Activated CD4-positive, alpha-beta T cell treated with anti-CD3 and anti-CD28 coated beads, Interleukin-2, amount 50 U/mL, for 48 hours (primary cell): ENCODE measurements at places on chromosomes 13 and 19.

DNA sequence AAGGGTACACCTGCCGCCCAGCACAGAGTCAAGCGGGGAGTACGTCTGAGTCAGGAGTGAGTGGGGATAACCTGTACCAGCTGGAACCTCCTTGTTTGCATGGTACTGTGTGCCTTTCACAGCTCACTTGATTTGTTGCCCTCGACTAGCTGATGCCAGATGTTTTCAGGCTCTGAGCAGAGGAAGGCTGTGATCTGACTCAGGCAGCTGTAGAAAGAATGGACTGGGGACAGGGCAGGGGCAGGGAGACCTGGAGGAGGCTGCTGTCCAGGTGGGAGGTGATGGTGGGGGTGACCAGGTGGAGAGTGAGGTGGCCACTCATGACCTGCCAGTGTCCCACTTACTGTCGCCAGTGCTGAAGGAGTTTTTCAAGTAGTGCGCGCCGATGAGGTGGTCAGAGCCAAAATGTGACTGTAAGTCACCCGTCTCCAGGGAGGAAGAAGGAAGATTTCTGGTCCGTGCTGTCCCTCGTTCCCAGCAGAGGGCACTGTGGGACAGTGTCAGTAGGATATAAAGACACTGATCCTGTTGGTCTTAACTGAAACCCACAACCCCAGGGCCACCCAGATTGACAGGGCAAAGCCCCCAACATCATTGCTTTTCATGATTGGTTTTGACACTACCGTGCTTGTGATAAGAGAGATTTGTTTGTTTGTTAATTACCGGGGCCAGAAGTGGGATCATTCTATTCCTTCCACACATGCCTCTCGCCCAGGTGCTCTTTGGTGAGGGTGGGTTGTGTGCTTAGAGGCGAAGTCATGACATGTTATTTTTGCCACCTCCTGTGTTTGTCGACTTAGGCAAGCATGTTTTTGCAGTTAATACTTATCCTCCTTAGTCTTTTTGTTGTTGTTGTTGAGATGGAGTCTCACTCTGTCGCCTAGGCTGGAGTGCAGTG is 128.4 kb downstream of the DPF1 start:
- peak; percentile 66 for DNase-seq

DNA sequence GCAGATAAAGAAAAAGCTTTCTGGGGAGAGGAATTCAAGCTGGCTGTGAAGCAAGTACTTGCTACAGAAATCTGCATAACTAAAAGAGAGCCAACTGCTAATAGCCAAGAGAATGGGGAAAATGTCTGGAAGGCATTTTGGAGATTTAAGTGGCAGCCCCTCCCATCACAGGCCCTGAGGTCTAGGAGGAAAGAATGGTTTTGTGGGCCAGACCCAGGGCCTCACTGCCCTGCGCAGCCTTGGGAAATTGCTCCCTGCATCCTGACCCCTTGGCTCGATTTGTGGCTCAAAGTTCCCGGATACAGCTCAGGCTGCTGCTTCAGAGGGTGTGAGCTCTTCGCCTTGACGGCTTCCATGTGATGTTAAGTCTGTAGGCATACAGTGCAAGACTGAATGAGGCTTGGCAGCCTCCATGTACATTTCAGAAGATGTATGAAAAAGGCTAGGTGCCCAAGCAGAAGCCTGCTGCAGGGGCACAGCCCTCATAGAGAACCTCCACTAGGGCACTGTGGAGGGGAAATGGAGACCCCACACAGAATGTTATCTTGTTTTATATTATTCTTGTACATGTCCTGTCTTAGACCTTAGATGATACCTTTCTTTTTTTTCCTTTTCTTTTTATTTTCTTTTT is 34.4 kb downstream of the MZT1 start:
- DNase-seq = no peak

GRCh38 chr13:23741879-23742510 is 147.2 kb downstream of the MIPEP start:
- DNase-seq = no peak

- no peak for DNase-seq
Measured at GRCh38 chr19:16284505-16284904, 40.1 kb upstream of the KLF2 start.

DNA sequence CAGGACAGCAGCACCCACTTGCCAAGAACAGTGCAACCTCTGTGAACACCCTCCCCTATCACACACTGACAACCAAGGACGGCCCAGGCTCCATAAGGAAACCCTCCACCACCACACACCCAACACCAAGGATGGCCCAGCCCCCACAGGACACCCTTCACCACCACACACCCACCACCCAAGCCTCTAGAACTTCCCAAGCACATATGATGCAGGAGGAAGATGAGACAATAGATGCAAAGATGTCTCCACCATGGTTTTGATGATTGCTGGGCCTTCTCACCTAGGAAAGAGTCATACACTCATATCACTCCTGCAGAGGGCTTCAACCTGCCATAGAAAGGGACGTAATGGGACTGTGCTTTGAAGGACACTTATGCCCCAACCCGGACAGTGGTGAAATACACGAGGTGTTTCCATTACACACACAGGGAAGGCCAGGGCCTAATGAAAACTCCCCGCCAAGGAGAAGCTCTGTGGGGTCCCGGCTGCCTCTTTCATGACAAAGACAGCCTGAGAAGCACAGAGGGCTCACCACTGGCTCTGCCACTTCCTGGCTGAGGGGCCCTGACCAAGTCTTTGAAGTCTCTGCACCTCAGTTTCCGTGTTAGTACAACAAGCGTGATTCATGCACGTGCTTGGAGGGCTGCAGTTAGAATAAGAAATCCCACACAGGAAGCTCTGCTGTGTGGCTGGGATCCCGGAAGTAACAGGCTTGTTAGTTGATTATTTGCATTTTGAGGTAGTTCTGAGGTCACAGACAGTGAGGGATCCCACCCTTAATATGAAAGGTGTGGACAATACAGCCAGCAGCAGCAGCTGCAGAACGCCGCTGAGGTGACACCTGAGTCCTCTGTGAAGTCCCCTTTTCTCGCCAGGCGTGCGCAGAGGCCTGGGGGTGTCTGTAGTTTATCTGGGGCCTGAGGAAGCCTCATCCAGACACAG is 61.9 kb upstream of the ATP12A start:
- peak; percentile 71 for DNase-seq

DNA sequence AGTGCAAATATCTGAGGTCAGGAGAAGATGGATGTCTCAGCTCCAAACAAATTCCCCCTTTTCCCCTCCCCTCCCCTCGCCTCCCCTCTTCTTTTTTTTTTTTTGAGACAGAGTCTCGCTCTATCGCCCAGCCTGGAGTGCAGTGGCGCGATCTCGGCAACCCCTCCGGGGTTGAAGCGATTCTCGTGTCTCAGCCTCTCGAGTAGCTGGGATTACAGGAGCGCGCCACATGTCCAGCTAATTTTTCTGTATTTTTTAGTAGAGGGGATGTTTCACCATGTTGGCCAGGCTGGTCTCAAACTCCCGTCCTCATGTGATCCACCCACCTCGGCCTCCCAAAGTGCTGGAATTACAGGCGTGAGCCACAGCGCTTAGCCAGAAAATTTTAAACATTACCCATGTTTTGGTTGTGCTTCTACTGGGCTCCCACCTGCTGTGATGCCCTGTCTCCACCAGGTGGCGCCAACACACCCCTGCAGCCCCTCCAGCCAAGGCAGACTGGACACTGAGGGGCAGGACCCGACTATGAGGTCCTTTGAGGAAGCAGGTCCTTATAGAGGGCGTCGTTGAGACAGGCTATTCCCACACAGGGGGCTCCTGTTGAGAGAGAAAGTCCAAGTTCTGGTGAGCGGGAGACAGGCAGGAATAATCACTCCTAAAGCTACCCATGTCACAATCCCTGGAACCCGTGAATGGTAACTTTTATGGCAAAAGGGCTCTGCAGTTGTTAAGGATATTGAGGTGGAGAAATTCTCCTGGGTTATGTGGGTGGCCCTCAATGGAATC is 6.3 kb downstream of the ERICH4 start:
- peak; percentile 80 for DNase-seq

GRCh38 chr19:24081056-24081455 is 5.9 kb upstream of the ZNF254 start:
- DNase-seq = no peak

- DNase-seq = no peak
Measured at GRCh38 chr13:68708336-68708908, 1399.2 kb upstream of the ATXN8OS start.

GRCh38 chr19:13135068-13136062 is 14.8 kb downstream of the STX10 start:
- no peak for DNase-seq

- no peak for DNase-seq
Measured at GRCh38 chr19:17549085-17549740, 6.2 kb upstream of the COLGALT1 start.

DNA sequence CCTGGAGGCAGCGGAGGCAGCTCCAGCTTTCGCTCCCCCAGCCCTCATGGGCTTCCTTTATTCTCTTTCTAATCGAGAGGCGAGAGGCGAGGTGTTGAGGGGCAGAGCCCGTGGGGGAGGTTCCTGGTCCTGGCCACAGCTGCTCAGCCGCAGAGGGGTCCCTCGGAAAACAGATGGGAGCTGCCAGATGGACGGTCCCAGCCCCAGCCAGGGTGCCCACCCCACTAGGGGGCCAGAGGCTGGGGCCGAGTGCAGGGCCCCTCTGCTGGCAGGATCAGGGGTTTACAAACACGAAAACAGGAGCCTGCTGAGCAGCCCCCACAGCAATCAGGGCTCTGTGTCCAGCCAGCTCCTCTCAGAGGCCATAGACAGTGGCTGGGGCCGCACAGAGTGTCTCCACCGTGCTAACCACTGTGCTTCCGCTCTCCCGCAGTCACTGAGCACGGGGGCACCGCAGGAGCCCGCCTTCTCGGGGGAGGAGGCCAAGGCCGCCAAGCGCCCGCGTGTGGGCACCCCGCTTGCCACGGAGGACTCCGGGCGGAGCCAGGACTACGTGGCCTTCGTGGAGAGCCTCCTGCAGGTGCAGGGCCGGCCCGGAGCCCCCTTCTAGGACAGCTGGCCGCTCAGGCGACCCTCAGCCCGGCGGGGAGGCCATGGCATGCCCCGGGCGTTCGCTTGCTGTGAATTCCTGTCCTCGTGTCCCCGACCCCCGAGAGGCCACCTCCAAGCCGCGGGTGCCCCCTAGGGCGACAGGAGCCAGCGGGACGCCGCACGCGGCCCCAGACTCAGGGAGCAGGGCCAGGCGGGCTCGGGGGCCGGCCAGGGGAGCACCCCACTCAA is 182.2 kb downstream of the KDM4B start:
- no peak for DNase-seq

- peak; percentile 88 for DNase-seq
Measured at GRCh38 chr19:49983645-49984229, 22.8 kb upstream of the SIGLEC11 start.

DNA sequence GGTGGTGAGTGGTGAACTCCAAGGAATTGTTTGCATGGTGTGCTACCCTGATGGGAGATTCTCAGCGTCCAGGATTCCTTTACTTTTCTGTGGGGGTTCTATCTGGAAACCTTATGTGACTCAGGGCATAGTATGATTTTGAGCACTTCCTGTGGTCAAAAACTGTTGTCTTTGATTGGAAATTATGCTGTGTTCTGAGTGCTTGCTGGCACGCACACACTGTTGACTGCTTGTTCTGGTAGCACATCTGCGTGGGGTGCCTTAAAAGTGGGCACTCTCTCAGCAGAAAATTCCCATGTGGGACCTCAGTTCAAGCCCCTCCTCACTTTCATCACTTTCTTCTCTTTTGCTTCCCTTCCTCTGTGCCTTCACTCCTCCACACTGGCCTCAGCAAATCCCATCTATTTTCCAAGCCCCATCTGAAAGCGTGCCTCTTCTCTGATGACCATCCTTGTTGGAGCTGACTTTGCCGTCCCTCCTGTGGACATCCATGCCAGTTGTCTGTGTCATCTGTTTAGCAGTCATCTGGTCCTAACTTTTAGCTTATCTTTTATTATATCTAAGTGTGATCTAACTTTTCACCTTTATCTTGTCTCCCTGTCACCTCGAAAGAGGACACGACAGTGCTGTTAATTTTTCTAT is 56.4 kb upstream of the NPAS1 start:
- no peak for DNase-seq

DNA sequence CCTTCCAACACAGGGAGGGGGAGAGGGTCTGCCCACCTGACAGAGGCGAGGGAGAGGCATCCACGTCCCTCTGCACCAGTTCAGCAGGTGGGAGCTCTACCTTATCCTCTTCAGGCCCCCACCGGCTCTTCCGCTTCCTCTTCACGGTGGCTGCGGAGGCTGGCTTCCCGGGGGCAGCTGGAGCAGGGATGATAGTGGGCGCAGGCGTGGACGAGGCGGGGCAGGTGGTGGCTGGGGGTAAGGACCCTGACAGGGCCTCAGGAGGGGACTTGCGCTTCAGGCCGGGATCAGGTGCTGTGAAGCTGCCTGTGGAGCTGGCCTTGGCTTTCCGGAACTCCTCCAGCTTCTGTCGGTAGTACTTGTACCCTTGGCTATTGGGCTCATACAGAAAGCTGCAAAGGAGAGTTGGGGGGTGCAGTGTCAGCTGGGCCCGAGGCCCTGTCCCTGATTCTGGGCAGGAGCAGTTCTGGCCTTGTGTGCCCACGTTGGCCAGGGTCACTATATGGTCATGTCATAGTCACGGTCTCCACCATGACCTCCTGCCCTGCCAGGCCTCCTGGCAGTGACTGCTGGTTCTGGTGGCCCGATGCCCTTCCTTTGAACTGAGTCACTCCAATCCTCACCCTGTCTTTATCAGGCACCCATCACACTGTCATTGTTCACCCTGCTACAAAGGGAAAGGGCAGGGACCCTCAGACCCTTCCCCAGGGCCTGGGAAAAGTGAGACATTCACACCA is 23.2 kb downstream of the SUGP1 start:
- no peak for DNase-seq

- no peak for DNase-seq
Measured at GRCh38 chr13:23848646-23849141, 40.5 kb downstream of the MIPEP start.

DNA sequence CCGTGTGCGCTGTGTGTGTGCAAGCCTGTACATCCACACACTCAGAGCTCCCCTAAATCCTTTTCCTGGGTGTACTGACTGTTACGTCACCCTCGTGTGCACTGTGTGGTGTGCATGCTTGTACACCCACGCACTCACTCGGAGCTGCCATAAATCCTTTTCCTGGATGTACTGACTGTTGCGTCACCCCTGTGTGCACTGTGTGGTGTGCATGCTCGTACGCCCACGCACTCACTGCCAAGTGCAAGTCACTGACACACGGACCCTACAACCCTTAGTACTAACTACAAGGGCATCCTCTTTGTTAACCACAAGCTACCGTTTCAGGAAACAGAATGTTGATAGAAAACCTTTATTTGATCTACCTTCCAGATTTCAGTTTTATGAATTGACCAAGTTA is 983.4 kb downstream of the EFNB2 start:
- DNase-seq = no peak

DNA sequence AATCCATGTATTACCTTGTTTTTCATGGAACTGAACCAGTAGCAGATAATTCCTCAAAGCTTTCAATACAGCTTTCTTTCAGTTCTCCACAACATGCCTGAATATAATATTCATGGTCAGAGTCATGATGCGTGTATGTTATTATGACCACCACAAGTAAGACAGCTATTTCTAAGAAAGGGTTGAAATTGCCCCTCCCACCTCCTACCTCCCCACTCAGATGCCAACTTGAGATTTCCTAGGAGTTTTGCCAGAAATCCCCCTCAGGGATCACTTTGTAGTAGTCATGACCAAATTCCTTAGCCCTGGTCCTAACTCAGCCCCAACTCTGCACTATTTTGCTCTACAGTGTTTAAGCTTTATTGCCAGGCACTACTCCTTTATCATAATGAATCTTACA is 69.9 kb upstream of the RAP2A start:
- DNase-seq = no peak
